ENCODE measurements at places on chromosomes 6 and 20. TPM values are rescaled to one million over a fixed set of nuclear protein-coding genes. Genes with fewer than 3 reads are reported as not detected.

Gene PCSK2
- total RNA-seq: not detected

Gene VSX1
- total RNA-seq: 1.2 TPM

Gene GGTLC1
- not detected for total RNA-seq

Gene SSTR4
- total RNA-seq: 0.12 TPM

Gene C20orf204
- total RNA-seq: 0.62 TPM

Gene KHDC1
- total RNA-seq: 4.5 TPM

Gene ZKSCAN3
- total RNA-seq: 1.5 TPM

Gene CLDN20
- total RNA-seq: not detected

Gene BHLHE23
- not detected for total RNA-seq

Gene FOXP4
- total RNA-seq: 24.9 TPM

Gene SPTLC3
- 0.07 TPM for total RNA-seq

Gene LGSN
- total RNA-seq: 3.3 TPM

Gene FKBP5
- 34.4 TPM for total RNA-seq

Gene GSTA1
- total RNA-seq: not detected

Gene CNR1
- total RNA-seq: 0.55 TPM

Gene XKR7
- not detected for total RNA-seq

Gene GABRR1
- not detected for total RNA-seq

Gene NFATC2
- 6.8 TPM for total RNA-seq

Gene SLC22A7
- not detected for total RNA-seq

Gene TRDN
- total RNA-seq: not detected

Gene LY6G6C
- total RNA-seq: not detected

Gene NDRG3
- total RNA-seq: 22.3 TPM

Gene OR2H1
- total RNA-seq: not detected

Gene OOEP
- not detected for total RNA-seq

Gene BTNL2
- total RNA-seq: not detected

Gene TGM2
- 496 TPM for total RNA-seq

Gene F13A1
- total RNA-seq: not detected
